ENCODE measurements at places on chromosomes 7 and 10.

DNA sequence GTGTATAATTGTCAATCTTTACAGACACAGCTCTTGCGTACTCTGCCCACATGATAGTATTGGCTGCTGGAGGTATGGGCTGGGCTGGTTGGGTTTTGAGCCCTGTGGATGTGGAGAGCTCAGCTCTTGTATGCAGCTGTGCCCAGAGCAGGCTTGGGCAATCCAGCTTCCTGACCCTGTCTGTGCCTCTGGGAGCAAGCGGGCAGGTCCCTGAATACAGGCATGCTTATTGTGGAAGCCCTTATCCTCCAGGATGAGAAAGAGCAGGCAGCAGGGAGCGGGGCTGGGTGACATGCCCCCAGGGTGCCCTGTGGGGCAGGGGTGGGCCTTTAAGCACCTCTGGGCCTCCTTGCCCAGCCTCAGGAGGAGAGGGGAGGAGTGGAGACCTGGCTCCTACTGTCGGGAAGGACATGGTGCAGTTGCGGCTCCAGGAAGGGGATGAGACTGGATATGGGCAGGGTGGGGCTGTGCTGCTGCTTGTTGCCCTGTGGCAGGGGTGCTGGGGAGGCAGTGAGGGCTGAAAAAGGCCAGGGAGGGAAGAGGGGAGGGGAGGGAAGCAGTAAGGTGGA, 32.7 kb upstream of the SH2D4B start:
- DNase-seq = no peak

DNA sequence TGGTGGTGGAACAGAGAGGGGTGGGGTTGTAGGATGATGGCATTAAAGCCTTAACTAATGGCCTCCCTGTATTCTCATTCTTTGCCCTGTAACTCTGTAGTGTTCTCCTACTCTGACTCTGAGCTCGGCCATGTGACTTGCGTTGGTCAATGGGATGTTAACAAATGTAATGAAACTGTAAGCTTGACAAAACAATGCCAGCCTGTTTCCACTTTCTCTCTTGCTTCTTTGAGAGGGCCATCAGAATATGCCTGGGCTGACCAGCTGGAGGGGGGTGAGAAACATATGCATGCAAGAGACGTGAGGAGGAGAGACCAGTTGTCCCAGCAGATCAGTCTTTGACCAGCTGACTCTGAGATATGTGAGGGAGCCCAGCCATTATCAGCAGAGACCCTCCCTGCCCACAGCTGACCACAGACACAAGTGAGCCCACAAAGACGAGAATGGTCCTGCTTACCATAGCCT, 100.6 kb downstream of the ICA1 start:
- DNase-seq = no peak

GRCh38 chr7:128104108-128104742, 73.0 kb upstream of the LRRC4 start:
- DNase-seq = no peak

GRCh38 chr10:130493446-130494145, 357.4 kb downstream of the GLRX3 start:
- no peak for DNase-seq

- DNase-seq = no peak
Measured at GRCh38 chr7:141397236-141398163, 153.7 kb upstream of the AGK start.

GRCh38 chr7:141463986-141464385, 87.2 kb upstream of the AGK start:
- no peak for DNase-seq

DNA sequence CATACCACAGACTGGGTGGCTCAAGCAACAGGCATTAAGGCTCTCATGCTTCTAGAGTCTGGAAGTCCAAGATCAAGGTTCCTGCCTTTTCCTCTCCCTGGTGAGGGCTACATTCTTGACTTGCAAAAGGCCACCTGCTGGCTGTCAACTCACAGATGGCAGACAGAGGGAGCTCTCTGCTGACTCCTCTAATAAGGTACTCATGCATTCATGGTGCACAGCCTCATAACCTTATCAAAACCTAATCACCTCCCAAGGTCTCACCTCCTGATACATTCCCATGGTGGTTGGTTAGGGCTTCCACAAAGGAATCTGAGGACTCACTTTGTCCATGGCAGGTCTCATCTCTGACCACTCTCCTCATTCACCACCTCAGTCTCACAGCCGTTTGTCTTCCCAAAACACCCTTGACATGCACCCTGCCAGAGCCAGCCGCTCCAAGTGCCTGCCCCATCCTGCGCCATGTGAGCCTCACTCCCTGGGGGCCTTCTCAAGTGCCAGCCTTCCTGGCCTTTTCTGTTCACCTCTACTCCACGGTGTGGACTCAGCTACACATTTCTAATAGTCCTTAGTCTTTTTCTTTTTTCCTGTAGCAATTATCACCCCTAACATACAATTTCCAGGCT, 400.3 kb upstream of the ADARB2 start:
- no peak for DNase-seq

GRCh38 chr10:103053659-103054581, 135.8 kb downstream of the CNNM2 start:
- no peak for DNase-seq
